ENCODE measurements at places on chromosomes 16 and 17. TPM values are rescaled to one million over a fixed set of nuclear protein-coding genes. Genes with fewer than 3 reads are reported as not detected.

- DNase-seq = no peak
These were observed 15.5 kb upstream of the JPT2 start for GRCh38 chr16:1662543-1662942.

GRCh38 chr17:9817086-9817485 lies 4.8 kb downstream of the GSG1L2 start:
- peak; percentile 23 for DNase-seq

- DNase-seq = no peak
These were observed 27.8 kb downstream of the PLXDC1 start for GRCh38 chr17:39123627-39124026.

GRCh38 chr16:11360641-11361373 lies 15.5 kb downstream of the RMI2 start:
- DNase-seq = no peak

DNA sequence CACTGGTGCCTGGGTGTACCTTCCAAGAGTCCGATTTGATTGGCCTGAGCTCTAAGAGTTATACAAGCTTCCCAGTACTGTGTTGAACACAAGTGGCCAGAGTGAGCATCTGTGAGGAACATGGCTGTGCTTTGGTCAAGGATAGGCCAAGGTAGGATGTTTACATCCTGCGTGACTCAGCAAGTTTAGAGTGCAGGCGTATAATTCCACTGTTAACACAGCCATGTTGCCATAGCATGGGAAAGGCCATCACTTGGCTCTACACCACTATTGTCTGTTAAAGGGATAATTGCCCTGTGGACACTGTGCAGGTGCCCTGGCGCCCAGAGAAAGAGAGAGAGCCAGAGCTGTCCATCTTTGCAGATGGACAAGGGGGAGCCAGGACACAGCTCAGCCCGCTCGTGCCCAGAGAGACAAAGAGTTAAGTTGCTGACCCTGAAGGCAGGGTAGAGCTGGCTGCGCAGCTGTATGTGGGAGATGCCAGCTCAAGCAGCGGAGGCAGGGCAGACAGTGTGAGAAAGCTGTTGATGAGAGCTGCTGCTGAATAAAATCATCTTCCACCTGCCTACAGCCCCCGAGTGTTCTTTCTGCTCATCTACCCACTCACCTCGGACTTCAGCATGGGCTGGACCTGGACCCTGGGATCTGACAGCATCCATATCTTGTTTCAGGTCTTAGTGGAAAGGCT lies 11.7 kb downstream of the CFAP52 start:
- DNase-seq = no peak

- peak; percentile 87 for DNase-seq
These were observed 1.9 kb upstream of the CPD start for GRCh38 chr17:30376621-30377452.

GRCh38 chr17:65587534-65588180 lies 26.2 kb upstream of the AXIN2 start:
- no peak for DNase-seq

GRCh38 chr16:11848842-11849241 lies 2.5 kb downstream of the RSL1D1 start:
- DNase-seq = peak; percentile 77

DNA sequence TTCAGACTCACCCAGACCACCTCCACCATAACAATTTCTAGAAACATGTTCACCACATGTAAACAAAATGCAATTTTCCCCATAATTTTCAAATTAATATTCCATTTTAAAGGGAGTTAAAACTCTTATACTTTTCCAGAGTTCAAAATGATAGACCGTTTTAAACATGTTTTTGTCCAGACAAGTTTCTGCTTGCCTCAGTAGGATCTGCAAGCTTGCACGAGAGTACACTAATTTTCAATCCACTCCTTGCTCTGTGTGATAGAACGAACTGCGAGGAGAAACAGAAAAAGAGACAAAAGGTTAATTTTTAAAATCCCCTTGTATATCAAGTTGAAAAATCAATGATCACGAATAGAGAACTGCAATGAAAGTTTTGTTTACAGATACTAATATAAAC lies 7.1 kb downstream of the FAHD1 start:
- DNase-seq = no peak

DNA sequence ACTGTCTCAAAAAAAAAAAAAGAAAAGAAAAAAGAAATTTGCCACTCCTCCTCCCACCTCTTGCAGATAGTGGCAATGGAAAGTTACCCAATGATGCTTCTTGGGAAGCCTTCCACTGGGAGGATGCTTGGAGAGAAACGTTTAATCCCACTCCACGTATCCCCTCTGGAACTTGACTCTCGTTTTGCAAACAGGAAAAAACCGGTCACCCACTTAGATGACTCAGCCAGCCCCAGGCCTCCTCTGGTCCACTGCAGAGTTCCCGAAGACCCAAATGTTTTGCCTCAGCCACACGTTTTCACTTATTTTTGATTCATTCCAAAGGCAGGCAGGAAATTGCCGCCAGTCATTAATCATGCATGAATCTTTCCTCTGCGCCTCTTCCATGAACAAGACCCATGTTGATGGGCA lies 9.3 kb upstream of the TNFRSF17 start:
- DNase-seq = peak; percentile 98

- no peak for DNase-seq
These were observed 100.1 kb downstream of the TMEM100 start for GRCh38 chr17:55622547-55622946.

DNA sequence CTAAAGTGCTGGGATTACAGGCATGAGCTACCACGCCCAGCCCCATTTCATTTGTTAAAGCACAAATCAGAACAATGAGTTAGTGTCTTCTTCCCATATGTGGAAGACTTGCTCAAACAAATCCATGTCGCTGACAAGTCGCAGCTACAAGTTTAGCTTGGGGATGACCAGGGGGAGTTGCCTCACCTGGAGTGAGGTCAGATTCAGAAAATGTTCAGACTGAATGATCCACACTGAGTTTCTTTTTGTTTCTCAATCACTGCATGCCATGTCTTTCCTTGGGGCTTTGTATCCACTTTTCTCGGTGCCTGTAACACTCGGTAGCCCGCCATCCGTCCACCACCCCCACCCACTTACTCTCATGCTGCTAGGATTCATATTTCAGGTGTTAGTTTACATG lies 437.3 kb upstream of the DYNLRB2 start:
- DNase-seq = no peak

GRCh38 chr17:74839990-74840852 lies 19.5 kb downstream of the GRIN2C start:
- DNase-seq = no peak

DNA sequence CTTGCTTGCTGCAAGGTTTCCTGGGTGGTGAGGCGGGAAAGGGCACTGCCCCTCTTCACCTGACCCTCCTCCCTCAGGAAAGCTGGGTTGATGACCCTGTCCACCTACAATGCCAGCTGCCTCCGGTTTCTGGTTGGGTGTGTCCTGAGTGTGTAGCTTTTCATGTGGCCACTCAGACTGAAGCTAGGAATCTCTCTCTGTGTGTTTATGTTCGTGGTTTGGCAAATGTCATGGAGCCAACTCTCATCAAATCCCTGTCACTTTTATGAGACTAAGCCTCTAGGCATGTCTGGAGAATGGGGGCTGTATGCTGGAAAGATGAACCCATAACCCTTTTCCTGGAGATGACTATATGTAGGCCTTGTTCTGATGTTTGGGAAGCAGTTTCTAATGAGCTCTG lies 17.1 kb downstream of the PLEKHG4 start:
- DNase-seq = peak; percentile 92

GRCh38 chr17:2008332-2009126 lies 16.6 kb downstream of the RTN4RL1 start:
- DNase-seq = no peak

DNA sequence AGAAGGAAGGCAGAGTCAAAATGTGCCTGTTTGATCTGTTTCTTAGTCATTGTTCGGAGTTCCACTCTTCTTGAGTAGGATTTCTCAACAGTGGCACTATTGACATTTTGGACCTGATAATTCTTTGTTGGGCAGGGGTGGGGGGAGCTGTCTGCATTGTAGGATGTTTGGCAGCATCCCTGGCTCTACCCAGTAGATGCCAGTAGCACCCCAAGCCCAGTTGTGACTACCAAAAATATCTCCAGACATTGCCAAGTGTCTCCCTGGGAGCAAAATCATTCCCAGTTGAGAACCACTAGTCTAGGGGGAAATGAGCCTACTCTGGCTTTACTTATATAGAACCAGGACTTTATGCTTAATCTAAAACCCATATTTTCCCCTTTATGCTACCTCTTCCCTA lies 1.1 kb upstream of the GFOD2 start:
- no peak for DNase-seq

GRCh38 chr17:80060644-80061043 lies 24.2 kb downstream of the CCDC40 start:
- DNase-seq = no peak

GRCh38 chr16:55933038-55933437 lies 57.9 kb upstream of the CES5A start:
- no peak for DNase-seq

The ZNF785 gene
- total RNA-seq = 2.8 TPM

The SMPD3 gene
- total RNA-seq = not detected

The SOX9 gene
- total RNA-seq = 4.1 TPM

The P2RX1 gene
- total RNA-seq = not detected

The GHDC gene
- 4.4 TPM for total RNA-seq

The KRT9 gene
- total RNA-seq = not detected

The MILR1 gene
- 0.56 TPM for total RNA-seq

The HYDIN gene
- total RNA-seq = 0.18 TPM

The RHBDF1 gene
- 13.8 TPM for total RNA-seq
